ENCODE measurements at places on chromosomes 3 and 15. TPM values are rescaled to one million over a fixed set of nuclear protein-coding genes. Genes with fewer than 3 reads are reported as not detected.

The SCN11A gene
- total RNA-seq = not detected

GRCh38 chr15:66573348-66573718 lies 7.5 kb upstream of the LCTL start:
- DNase-seq = no peak

GRCh38 chr3:56879436-56880215 lies 77.9 kb upstream of the ARHGEF3 start:
- DNase-seq = no peak

DNA sequence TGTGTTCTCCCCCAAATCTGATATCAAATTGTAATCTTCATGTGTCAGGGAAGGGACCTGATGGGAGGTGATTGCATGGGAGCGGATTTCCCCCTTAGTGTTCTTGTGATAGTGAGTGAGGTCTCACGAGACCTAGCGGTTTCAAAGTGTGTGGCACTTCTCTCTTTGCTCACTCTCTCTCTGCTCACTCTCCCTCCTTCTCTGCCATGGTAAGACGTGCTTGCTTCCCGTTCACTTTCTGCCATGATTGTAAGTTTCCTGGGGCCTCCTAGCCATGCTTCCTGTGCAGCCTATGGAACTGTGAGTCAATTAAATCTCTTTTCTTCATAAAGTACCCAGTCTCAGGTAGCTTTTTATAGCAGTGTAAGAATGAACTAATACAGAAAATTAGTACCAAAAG lies 30.6 kb upstream of the OR5H6 start:
- DNase-seq = no peak

- no peak for DNase-seq
These were observed 259.2 kb downstream of the SLCO3A1 start for GRCh38 chr15:92112711-92113110.

DNA sequence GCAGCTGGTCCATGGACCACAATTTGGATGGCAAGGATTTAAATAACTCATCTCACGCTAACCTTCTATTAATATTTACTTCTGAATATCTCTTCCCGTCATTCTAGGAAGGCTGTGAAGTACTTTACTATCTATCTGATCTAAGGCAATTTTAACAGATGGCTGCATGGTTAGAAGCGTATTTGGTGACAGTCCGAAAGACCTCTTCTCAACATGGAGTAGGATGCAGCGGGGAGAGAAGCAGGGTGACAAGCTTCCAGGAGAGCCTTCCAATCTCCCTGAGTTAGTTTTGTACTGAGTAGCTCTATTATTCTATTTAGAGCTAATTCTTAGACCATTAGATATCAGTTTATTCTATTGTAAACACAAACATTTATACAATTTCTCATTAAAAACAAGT lies 309.4 kb downstream of the PLCL2 start:
- no peak for DNase-seq

DNA sequence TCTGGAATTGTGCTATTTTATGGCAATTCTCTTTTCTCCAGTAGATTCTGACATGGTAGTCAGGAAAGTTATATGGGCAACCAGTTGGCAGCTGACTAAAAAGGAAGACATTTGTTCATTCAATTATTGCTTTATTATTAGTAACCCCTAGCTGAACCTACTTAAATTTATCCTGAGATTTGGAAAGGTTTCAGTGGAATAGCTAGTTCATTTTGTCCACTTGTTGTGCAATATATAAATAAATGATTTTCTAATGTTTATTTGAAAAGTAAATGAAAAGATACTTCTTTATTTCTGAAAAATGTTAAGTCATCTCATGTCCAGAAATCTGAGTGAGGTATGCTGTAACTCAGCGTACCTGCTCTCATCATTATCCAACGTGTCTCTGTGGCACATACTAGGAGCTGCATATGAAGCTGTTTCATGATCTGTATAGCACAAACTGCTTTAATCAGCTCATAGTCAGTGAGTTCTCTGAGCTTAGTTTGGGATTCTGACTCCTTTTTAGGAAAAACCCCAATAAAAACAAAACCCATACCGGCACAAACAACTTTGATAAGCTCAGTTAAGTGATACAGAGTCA lies 35.9 kb downstream of the RARB start:
- no peak for DNase-seq

The EXD1 gene
- total RNA-seq = 0.70 TPM

DNA sequence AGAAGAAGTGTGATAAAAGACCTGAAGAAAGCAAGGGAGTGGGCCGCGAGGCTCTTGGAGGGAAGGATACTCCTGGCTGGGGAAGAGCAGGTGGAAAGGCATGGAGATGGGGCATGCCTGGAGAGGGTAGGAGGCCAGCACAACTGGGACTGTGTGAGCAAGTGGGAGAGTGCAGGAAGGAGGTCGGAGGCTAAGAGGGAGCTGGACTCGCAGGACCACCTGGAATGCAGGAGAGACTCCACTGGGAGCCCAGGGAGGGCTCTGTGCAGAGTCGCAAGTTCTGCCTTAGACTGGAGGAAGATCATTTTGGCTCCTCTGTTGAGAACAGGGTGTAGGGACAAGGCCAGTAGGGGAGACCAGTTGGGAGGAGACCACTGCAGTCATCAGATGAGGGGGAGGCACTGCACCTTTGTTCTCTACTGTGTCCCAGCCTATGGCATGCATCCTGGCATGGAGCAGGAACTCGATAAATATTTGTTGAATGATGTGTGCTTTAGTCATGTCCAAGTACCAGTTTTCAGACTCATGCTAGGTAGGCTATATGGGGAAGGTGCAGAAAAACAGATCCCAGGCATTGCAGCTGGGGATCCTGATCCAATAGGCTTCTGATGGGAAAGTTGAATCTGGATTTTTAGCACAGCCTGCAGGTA lies 13.7 kb downstream of the FAM107A start:
- peak; percentile 20 for DNase-seq

DNA sequence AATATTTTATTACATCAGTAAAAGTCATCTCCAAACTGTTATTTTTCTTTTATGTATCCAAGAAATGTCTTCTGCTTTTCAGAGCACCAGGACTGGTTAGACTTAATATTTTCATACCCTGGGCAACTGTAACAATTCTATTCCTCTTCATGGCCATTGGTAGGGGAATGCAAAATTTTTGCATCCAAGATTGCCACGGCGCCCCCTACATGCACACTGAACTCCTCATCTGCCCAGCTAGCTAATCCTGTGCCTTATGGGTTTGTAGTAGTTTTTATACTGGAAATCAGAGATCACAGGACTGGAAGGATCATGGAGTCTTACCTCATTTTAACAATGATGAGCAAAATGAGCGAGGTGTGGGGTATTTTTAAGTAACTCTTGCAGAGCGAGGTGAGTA lies 74.2 kb downstream of the CRTC3 start:
- DNase-seq = no peak

DNA sequence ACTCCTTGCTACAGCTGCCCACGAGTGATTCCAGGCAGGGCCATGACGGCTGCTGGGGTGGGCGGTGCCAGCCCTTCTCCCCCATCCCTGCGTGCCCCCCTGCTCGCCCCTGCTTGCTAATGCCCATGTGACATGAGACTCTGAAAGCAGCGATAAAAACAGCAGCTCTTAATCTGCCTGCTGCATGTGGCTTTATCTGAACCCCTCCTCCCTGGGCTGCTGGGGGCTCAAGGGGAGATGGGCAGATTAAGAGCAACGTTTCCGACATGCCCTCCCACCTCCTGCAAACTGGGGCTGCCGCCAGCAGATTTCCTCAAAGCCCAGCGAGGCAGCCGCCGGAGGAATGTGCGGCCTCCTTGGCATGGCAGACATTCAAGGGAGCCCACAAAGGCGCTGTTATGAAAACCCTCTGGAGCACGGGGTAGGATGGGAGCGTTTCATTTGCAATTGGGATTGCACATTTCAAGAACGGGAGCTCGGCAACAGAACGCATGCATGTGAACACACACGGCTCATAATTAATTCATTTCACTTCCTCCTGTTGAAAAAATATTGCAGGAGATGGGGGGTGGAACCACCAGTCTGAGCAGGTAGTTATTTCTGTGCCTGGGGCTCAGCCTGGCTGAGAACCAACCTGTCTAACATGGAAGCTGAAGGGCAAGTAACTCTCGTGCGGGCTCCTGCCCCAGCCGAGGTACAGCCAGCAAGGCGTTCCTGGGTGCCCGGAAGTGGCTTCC lies 504.2 kb upstream of the PROK2 start:
- DNase-seq = peak; percentile 47

The FANCD2OS gene
- total RNA-seq = not detected

DNA sequence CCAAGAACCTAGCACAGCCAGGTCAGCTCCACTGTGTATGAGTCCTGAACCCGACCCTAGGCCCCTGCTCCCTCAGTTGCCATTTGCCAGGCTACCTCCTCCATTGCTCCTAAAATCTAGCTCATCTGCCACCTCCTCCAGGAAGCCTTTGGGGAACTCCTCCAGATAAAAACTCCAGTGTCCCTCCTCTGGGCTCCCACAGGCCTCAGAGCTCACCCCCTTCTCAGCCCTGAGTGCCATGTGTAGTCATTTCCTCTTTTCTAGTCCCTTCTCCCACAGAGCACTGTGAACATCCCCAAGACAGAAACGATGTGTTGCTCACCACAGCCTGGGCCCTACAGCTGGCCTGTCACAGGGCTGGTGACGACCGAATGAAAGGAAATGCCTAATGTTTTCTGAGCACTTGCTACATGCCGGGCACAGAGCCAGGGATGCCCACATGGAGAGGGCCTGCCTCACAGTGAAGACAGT lies 61.0 kb downstream of the IQSEC1 start:
- DNase-seq = no peak

The SH3GL3 gene
- 0.22 TPM for total RNA-seq

The TMEM266 gene
- total RNA-seq = 0.38 TPM

The CHRM5 gene
- total RNA-seq = not detected

The SPINK8 gene
- total RNA-seq = not detected

DNA sequence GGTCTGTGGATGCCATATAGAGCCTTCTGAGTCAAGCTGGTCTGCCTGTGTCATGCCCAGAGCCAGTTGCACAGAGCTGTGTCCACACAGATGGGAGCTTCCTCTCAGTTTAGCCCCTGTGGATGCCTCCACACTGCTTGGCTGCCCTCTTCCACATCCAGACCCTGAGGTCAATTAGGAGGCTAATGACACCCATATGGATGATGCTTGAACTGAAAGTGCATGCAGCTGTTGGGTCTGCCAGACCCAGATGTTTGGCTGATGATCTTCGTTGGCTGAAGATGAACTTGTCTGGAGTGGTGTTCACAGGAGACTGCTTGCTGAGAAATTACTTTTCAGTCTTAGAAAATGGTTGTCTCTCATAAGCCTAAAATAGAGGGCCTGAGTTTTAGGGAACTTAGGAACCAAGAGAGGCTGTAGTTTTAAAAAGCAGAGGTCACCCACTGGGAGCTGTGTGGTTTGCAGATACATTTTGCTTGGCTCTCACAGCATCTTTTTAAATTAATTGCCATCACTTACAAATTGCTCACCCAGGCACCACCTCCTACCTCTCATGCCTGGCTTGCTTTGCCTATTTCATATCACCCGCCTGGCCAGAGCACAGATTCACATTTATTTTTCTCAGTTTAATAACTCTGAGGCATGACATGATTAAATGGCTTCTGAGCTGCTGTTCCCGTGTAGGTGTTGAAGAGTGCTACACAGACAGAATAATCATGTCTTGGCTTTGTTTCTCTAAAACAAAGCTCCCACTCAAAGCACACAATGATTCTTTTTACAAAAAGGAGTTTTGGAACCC lies 176.1 kb downstream of the MINAR1 start:
- no peak for DNase-seq

DNA sequence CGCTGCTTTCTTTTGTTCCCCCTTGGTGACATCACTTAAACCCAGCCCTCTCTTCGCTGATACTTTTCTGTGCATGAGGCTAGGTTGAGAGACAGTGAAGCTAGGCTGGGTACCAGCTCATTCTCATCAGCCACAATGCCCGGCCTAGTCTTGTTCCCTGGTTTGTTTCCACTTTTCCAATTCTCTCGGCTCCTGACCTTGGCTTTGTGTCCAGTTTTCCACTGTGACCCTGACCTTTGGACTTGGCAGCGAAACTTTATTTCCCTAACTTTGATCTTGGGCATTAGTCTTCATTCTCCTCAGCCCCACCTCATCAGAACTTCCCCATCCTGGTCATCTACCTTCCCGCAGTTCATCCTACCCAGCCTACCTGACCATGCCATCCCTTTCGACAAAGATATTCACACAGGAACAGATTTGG lies 908 bp upstream of the ADPGK start:
- no peak for DNase-seq

DNA sequence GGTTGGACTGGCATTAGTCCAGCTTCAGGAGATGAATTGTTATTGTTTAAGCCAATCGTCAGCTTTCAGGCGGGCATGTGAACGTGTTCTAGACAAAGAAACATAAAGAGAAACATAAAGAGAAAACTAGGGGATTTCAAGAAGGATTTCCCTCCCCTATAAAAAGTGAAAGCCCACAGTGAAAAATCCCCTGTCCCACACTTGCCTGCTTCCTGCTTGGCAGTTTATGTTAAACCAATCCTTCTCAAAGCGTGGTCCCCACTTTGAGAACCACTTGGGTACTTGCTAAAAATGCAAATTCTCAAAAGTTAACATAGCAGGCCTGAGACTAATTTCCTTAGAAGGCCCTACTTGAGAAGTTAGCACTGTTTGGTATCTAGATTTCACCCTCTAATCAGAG lies 293.0 kb upstream of the SOX14 start:
- DNase-seq = no peak

The PTPN23 gene
- total RNA-seq = 36.9 TPM

DNA sequence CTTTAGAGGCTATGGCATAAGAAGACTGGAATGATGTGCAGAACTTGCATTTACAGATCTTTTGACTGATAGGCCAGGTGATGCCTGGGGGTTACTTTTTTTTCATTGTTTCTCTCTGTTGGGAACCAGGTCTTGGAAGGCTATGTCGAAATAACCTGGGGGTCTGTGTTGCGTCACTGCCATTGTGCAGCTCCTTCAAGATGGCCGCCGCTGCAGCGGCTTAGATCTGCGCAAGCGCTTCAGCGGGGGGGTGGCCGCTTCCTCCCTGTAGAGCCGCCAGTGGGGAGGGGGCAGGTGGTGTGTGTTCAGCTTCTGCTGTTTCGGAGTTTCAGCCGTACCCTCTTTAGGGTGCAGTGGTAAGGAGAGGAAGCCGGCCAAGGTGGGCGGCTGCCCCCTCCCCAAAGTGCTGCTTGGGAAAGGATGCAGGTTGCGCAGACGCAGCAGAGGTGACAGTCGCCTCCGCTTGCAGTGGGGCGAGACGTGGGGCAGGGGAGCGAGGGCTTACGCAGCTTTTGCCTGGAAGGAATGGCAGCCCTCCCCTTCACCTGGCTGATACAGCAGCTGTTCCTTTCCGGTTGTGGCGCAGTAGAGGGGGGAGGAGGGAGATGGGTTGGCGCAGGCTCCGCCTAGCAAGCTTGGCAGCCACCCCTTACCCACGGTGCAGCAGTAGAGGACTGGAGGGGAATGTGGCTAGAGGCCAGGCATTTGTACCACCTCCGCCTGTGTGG lies 1.5 kb downstream of the SNRPN start:
- peak; percentile 44 for DNase-seq

- DNase-seq = no peak
These were observed 161.9 kb downstream of the STAC start for GRCh38 chr3:36542186-36542585.

DNA sequence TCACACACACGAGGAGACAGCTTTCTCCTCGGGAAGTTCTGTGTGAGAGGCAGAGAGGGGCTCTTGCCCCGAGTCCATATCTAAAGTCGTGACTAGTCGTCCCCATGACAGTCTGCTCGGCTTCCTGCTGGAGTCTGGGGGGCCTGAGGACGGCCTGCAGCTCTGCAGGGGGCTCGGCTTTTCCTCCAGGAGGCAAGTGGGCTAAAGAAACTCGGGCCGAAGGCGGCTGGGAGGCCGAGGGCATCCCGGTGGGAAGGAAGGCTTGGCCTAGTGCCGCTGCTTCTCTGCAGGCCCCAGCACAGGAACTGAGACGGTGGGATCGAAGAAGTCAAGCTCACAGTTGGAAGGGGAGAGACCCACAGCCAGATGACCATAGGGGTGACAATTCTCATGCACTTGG lies 25.4 kb upstream of the PIGZ start:
- no peak for DNase-seq

The IMPG2 gene
- total RNA-seq = 0.05 TPM

Data from PC-9 (cell line).